ENCODE measurements at places on chromosomes 1 and 21. TPM values are rescaled to one million over a fixed set of nuclear protein-coding genes. Genes with fewer than 3 reads are reported as not detected.

- no peak for DNase-seq
These were observed 6.1 kb downstream of the CERS2 start for GRCh38 chr1:150968491-150968890.

DNA sequence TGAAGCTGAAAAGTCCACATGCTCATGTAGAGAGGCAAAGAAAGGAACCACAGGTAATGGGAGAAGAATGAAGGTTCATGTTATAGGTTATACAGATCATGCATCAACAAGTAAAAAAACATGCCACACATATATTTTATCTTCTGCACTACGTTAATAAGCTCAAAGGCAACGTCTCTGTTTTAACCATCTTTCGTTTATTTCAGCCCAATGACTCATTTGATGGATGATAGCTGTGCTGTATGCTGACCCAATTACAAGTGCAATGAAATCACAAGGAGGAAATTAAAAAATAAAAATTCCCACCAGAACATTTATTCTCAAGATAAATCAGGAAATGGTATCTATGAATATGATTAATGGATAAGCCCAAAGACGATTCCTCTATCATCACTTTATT, 24.6 kb downstream of the XCL1 start:
- DNase-seq, result no peak

- no peak for DNase-seq
These were observed 80.6 kb downstream of the RASAL2 start for GRCh38 chr1:178174539-178174938.

The CD48 gene
- 1.1 TPM for total RNA-seq

- no peak for DNase-seq
These were observed 12.6 kb upstream of the FMO2 start for GRCh38 chr1:171172471-171172870.
